T-helper 2 cell treated with Interferon-gamma antibody and Interleukin-4, amounts not matched to agents 5 μg/mL and 100 μg/mL, for 36 hours (primary cell): ENCODE measurements at places on chromosomes 7 and 10.

DNA sequence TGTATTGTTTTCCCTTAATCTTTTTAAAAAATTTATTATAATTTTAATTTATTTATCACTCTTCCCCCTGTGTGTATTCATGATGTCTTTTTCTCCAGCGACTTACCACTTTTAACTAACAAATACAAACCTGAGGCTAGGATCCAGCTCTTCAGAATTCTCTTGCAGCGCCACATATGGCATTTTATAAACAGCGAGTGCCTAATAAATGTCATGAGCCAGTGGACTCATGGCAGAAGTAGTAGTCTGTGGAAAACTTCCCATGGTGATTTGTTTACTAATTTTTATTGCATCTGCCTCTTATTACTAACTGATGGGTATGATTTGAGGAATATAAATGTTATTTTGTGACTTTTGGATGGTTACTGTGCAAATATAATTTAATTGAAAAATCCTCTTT, 102.9 kb downstream of the EXOC4 start:
- DNase-seq = no peak

- no peak for DNase-seq
These were observed 46.8 kb downstream of the MAPK8 start for GRCh38 chr10:48353246-48353645.

DNA sequence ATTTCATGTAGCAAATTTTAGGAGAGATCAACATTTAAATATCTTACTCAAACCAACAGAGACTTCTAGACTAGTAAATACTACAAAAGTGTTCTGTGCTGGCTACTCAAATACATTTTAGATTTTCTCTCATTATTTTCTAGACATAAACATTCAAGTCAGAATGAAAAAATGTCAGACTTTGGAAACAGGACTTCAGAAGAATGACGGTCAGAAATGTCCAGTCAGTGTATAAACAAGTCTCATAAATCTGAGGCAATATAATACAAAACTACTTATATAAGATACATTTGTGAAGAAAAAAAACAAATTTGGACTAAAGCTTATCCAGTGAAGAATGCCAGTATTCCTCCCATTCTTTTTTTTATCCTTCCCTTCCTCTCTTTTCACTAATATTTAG, 25.9 kb downstream of the RNLS start:
- DNase-seq = no peak

DNA sequence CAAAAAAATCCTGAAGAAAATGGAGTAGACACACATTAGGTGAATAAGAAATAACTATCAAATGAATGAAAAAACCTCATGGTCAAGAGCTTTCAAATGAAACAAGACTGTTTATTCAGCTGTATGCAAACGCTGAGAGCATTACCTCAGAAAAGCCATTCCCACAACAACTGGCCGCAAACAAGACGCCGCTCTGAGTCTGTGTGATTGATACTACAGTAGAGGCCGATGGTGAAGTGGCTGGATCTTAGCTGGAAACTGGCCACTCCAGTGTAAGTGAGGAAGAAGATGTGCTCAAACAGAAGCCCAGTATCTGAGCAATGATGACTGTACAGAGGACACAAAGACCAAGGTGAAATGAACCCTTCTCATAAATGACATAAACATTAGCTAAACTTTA, 252.4 kb upstream of the GHITM start:
- DNase-seq = no peak

DNA sequence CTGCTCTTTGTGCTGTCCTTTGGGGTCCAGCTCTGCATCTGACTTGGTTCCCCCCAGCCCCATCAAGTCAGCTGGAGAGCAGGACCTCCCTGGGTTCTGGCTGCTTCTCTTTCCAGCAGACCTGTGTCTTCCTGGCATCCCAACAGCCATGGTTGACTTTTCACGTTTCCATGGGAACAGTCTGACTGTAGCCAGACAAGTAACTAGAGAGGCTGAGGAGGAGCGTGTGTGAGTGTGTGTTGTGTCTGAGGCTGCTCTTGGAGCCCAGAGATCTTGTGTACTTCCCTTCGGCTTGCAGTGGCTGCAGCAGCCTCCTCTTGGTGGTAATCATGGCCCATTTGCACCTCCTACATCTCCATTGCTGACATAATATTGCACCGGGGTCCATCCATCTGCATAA, 332.0 kb downstream of the RPS24 start:
- no peak for DNase-seq

DNA sequence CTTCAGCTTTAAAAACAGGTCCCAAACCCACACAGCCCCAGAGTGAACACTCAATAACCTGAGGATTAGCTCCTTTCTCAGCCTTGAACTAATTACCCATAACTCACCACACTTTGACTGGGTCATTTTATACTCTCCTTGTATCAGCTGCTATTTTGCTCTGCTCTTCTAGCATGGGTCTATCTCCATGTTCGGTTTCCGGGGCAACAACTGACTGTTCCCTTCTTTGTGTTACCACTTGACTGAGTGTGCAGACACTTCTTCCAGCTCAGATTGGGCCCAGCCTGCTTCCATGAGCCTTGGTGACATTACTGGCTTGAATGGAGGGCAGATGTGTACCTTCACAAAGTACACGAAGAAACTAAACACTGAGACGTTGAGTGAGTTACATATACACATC, 31.5 kb upstream of the PRPS1L1 start:
- no peak for DNase-seq

DNA sequence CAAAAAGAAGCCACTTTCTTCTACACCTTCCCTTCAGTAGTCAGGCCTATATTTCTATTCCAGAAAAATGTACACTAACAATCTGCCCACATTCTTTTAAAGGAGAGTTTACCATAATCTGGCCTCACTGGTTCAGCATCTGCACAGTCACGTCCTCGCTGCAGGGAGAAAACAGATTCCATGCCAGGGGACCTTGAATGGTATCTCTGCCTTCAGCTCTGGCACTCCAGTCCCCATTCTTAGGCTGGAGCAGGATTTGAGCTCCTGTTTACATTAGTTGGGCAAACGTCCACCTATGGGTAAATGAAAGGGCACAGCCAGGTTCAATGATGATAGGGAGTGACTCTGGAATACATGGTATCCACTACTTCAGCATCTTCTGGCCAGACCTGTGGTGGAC, 371.0 kb upstream of the MTPN start:
- DNase-seq = no peak

GRCh38 chr7:113087071-113087998, 708 bp upstream of the GPR85 start:
- no peak for DNase-seq

- DNase-seq = no peak
These were observed 17.2 kb downstream of the ANK3 start for GRCh38 chr10:60372436-60372835.

GRCh38 chr7:68892236-68892635, 706.0 kb upstream of the AUTS2 start:
- no peak for DNase-seq

- DNase-seq = no peak
These were observed 38.0 kb downstream of the FOXI2 start for GRCh38 chr10:127774766-127775559.

- no peak for DNase-seq
These were observed 151.3 kb upstream of the SP4 start for GRCh38 chr7:21276471-21277035.

GRCh38 chr10:80945264-80945880, 407.7 kb downstream of the SH2D4B start:
- DNase-seq = no peak

- DNase-seq = no peak
These were observed 6.1 kb downstream of the SKAP2 start for GRCh38 chr7:26858241-26858715.

- DNase-seq = peak; percentile 13
These were observed 79.5 kb upstream of the PCBD1 start for GRCh38 chr10:70967591-70968587.

DNA sequence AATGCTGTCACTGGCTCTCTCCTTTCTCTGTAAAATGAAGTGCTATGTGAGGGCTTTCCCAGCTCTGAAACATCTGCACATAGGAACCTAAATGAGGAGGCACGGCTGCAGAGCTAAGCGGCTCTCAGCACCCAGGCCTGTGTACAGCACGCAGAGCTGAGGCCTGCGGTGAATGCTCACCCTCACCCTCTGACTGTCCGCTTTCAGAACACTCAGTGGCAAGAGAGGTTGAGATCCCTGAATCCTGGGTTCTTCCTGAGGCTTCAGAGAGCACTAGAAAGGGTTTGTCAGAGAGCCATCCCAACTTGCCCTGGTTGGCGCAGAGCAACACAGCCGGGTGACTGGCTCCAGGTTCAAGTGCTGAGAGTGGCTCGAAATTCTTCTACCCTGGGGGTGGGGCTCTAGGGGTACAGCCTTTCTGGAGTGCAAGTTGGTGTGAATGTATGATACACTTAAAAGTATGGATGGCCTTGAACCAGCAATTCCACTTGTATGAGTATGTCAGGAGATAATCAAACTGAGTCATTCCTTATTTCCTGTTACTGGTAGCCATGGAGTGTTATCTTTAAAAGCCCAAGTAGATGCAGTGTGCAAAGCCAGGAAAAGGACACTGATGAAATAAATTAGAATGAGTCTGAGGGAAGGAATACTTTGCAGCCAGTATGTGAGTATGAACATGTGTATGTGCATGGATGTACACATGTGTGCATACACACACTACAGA, 1.7 kb upstream of the CCDC201 start:
- no peak for DNase-seq

- no peak for DNase-seq
These were observed 121.6 kb upstream of the WDR11 start for GRCh38 chr10:120729547-120729946.

- DNase-seq = no peak
These were observed 149.8 kb downstream of the HBP1 start for GRCh38 chr7:107318523-107319160.

DNA sequence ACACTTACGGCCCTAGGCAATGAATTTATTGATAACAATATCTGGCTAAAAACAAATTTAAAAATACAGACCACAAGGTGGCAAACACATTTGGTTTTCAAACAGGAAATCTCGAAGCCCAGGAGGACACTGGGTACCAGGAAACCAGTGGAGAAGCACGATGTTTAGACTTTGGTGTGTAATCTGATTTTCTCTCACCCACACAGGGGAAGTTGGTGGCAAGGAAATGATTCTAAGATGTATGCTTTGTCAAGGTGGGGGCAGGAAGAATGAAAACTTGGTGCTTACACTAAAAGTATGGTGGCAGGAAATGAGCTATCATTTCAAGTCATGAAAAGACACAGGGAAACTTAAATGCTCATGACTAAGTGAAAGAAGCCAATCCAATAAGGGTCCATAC, 113.2 kb upstream of the ANKRD1 start:
- peak; percentile 56 for DNase-seq

- DNase-seq = no peak
These were observed 32.0 kb downstream of the THNSL1 start for GRCh38 chr10:25048450-25048849.

DNA sequence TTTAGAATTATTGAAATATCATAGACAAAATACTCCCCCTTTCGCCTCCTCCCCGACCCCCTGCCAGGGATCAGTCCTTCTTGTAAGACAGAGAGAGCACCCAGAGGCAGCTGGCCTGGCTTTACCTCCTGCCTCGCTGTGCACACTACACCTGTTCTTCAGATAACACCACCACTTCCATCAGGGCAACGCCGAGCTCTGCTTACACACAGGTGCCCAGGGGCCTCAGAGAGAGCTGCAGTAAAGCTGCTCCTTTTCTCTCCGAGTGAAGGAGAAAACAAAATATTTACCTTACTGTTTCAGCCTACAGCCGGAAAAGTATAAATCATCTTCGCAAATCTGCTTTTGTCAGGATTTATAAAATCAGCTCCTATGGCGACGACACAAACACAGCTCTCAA, 80.7 kb downstream of the HIPK2 start:
- no peak for DNase-seq

DNA sequence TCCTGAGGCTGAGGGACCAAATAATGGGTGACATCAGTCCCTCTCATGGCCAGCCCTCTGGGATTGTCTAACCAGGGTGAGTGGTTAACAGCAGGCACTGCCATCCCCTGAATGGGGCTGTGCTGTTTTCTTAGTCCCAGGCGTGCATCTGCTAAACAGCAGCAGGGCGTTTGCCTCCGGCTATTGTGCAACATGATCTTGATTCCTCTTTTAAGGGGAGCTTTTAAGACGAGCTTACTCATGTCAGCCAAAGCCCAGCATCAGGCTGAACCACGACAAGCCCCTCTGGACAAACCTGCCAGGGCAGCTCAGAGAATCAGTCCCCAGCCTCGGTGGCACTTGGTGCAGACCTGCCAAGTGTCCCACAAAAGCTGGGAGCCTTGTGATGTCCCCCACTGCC, 16.2 kb upstream of the IGFBP3 start:
- DNase-seq = no peak

- DNase-seq = no peak
These were observed 125.1 kb upstream of the LYZL1 start for GRCh38 chr10:29163746-29164145.

GRCh38 chr7:40311307-40311706, 176.5 kb downstream of the SUGCT start:
- DNase-seq = no peak

DNA sequence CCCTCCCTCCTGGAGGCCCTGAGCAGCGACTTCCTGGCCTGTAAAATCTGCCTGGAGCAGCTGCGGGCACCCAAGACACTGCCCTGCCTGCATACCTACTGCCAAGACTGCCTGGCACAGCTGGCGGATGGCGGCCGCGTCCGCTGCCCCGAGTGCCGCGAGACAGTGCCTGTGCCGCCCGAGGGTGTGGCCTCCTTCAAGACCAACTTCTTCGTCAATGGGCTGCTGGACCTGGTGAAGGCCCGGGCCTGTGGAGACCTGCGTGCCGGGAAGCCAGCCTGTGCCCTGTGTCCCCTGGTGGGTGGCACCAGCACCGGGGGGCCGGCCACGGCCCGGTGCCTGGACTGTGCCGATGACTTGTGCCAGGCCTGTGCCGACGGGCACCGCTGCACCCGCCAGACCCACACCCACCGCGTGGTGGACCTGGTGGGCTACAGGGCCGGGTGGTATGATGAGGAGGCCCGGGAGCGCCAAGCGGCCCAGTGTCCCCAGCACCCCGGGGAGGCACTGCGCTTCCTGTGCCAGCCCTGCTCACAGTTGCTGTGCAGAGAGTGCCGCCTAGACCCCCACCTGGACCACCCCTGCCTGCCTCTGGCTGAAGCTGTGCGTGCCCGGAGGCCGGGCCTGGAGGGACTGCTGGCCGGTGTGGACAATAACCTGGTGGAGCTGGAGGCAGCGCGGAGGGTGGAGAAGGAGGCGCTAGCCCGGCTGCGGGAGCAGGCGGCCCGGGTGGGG, 2.2 kb downstream of the TRIM56 start:
- DNase-seq = no peak

DNA sequence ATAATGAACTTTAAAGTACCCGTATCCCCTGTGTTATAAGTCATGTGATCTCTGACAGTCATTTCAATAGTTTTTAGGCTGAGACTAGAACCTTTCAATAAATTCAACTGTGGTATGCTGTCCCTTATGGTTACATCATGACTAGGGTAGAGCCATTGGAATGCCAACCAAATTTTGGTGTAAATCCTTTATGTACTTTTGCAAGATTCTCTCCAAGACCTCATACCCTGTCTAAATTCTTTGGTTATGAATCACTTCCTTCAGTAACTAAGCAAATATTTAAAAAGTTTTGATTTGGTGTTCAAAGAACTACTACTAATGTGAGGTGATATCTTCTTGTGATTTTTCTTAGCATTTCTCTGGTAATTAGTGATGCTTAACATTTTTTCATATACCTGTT, 20.8 kb upstream of the OR6B1 start:
- no peak for DNase-seq

- DNase-seq = no peak
These were observed 220.7 kb downstream of the ADK start for GRCh38 chr10:74371696-74372095.

GRCh38 chr7:92669616-92670165, 79.5 kb upstream of the FAM133B start:
- no peak for DNase-seq

- no peak for DNase-seq
These were observed 12.1 kb downstream of the ZSCAN21 start for GRCh38 chr7:100061518-100062193.

- DNase-seq = no peak
These were observed 3.4 kb downstream of the DOCK4 start for GRCh38 chr7:112202816-112203215.
